ENCODE measurements at places on chromosomes 3 and 15.
A peak's percentile ranks its signal among the peaks of the same experiment; 100 is the strongest.

- no peak for DNase-seq
Measured at GRCh38 chr3:121295452-121295851, 250.3 kb downstream of the POLQ start.

- DNase-seq: no peak
Measured at GRCh38 chr15:20344601-20345400, 196.8 kb downstream of the GOLGA6L6 start.

GRCh38 chr3:161731968-161732367 is 235.4 kb downstream of the OTOL1 start:
- no peak for DNase-seq

DNA sequence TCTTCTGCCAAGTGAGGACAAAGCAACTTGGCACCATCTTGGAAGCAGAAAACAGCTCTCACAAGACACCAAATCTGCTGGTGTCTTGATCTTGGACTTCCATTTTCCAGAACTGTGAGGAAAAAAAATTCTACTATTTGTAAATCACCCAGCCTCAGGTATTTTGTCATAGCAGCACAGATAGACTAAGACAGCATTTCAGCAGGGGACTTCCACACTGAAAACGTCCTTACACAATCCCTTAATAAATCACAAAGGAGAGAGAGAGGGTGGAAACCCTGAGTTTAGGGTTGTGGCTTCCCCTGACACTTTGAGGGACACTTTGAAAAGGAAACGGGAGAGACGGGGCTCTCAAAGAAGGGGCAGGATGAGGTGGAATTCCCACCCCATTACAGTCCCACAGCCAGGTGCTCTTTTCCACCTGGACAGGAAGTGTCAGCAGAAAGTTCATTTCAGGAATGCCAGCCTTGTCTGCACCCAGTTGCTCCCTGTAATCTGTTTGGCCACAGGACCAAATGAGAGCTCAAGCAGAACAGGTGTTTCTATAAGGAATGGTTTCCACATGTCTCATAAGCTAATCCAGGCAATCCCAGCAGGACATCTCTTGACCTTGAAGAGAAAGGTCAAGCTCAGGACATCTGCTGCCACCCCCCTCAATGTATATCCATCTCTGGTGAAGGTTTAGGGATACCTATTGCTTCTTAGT is 51.3 kb downstream of the MYLK start:
- DNase-seq: no peak

DNA sequence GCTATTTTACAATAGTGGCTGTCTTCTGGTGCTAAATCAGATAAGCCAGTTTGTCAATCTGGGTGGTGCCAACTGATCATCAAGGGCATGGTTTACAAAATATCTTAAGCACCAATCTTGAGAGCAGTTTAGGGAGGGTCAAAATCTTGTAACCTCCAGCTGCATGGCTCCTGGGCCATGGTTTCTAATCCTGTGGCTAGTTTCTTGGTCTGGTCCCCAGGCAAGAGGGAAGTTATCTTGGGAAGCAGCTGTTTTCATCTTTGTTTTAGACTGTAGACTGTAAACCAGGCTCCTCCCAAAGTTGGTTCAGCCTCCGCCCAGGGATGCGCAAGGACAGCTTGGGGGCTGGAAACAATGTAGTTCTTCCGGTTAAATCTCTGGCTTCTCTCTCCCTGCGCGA is 166.8 kb downstream of the IL1RAP start:
- no peak for DNase-seq

DNA sequence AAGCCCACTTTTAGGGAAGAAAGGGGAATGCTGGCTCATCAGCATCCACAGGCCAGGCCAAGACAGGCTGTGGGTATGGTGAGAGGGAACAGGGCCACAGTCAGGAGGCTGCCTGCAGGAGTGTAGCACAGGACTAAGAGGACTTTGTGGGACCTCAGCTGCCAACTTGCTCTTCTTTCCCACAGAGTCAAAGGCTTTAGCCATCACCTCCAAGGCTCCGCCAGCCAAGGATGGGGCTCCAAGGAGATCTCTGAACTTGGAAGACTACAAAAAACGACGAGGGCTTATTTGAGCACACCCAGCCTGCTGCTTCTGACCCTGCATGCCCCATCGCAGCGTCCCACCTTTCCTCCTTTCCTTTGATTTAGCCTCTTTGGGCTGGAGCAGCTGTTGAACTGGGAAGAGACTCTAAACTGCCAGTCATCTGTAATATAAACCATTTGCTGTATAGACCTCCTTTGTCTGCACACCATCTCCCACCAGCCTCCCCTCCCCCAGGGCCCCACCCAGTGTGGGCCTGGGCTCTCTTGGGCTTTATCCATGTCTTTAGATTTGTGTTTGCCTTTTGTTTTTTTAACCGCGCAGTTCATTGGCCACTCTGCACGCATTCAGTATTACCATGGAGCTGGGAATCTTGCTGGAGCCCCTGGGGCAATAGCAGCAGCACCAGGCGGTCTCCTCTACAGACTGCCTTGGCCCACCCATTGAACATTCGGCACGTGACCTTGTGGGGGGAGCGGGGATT is 13.1 kb upstream of the ITPKA start:
- no peak for DNase-seq

DNA sequence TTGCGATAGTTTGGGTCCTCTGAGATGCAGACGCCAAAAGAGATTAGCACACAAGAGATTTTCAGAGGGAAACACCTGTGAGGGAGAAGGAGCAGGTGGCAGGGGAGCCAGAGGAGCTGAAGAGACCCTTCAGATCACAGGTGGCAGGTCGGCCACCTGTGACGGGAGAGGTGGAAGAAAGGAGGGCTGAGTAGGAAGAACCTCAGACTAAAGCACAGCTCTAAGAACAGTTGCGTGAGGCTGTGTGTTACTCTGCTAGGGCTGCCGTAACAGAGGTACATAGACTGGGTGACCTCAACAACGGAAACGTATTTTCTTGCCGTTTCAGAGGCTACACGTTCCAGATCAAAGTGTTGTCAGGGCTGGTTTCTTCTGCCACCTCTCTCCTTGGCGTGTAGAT is 38.5 kb downstream of the C2CD4A start:
- DNase-seq: no peak

- peak; percentile 22 for DNase-seq
Measured at GRCh38 chr3:119497820-119498185, 544 bp upstream of the TIMMDC1 start.

DNA sequence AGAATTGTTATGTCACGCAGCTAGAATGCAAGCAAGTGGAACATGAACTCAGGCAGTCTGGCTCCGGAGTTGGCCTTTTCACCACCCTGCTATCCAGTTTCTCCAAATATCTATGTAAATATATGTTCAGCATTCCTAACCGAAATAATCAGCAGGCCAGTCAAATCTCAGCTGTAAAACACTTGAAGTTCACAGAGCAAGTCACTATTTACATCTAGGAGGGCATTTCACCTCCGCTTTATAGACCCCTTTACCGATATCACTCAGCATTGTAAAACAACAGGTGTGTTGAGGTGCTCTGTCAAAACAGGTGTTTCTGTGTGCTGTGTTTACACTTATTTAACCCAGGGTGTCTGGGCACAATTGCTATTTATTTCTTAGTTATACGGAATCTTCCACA is 12.2 kb upstream of the HES1 start:
- DNase-seq: no peak

DNA sequence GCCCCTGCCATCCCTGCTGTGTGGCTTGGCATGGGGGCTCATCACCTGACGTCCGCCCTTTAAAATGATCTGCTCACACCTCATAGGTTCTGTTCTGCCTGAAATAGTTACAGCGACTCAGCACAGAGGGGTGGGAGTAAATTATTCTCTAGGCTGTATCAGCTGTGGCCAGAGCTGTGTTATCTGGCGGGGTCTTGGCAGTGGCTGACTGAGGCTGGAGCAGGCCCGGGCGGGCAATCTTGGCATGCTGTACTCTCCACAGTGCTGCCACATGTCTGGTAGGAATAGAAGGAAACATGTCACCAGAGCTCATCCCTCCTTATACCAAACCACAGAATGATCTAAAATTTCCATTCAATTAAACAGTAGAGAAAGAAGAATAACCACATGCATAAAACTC is 499.9 kb upstream of the LMCD1 start:
- no peak for DNase-seq

GRCh38 chr3:192352142-192352541 is 375.2 kb downstream of the FGF12 start:
- DNase-seq: no peak

DNA sequence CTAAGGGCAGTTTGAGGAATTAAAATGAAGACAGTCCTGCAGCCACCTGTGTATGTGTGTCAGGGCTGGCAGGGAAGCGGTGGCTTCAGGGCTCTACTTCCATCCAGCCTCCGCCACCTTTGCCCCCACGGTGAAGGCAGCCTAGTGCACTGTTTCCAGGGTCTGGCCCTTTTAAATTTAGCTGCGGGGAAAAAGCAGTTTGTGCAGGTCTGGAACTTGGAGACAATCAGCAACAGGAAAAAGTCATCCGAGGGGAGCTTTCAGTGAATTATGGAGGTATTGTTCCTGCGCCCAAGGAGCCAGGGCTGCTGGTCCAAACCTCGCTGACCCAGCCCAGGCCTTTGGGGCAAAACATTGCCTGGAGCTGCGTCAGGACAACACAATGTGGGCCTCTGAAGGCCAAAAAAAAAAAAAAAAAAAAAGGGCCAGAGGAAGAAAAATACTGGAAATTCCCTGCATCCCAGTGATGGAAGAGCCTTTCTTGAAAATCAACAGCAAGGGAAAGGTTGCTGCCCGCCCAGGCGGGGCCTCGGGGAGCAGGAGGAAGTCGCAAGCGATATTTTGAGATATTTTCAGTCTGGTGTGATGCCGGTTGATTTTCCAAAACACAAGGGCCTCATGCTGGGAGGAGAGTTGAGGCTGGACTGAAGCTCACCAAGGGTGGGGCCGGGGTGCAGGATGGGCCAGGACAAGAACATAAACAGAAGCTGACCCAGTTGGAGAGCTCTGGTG is 25.5 kb upstream of the FGD5 start:
- no peak for DNase-seq

DNA sequence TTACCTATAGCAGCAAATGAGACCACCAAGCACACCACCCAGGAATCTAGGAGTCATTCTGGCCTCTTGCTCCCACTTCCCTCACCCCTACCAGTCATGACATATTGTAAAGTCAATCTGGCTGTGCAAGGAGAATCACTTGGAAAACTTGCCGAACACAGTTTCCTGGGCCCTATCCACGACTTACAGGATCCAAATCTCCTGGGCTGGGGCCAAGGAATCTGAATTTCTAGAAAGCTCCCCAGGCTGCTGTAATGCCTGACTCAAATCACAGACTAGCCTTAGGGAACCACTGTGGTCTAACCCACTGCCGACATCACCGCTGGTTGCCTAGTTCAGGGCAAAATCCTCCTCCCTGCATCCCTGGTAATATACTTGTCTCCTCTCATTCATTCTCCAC is 4.2 kb upstream of the CRABP1 start:
- DNase-seq: no peak

GRCh38 chr3:73270839-73271483 is 209.5 kb downstream of the EBLN2 start:
- DNase-seq: no peak

DNA sequence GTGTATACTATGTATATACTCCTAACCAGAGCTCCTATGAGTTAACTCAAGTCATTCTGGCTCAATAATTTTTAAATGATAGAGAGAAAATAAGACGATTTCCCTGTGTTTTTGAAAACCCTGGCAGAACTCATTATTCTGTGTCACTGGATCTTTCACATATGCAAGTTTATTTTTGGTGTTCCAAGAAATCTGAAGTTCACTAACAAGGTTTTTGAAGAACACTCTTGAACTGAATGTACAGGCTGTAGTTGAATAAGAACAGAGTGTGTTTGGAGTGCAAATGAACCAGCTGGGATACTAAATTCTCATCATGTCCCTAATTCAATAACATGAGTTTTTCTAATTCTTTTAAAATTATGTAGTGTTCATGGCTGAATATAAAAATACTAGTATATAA is 466.9 kb upstream of the SUCLG2 start:
- no peak for DNase-seq

- DNase-seq: no peak
Measured at GRCh38 chr3:50237754-50238548, 1.9 kb downstream of the GNAI2 start.

DNA sequence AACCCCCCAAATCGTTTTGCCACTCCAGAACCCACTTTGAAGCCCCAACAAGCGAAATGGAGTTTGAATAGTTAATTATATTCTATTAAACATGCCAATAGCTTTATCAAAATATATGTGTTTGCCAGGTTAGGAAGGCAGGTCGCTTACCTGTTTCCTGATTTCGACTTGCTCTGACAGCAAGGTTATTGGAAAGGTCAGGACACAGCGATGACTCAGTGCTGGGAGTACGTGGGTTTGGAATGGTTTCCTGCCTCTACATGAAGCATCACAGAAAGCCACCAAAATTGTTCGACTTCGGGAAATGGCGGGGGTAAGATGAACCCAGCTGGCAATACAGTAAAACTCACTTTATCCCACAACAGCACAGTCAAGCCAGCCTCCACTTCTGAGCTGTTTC is 135.6 kb upstream of the ABI3BP start:
- no peak for DNase-seq

GRCh38 chr3:188166441-188166840 is 12.5 kb downstream of the LPP start:
- no peak for DNase-seq

- DNase-seq: no peak
Measured at GRCh38 chr3:23915537-23916108, 1.2 kb downstream of the NKIRAS1 start.

DNA sequence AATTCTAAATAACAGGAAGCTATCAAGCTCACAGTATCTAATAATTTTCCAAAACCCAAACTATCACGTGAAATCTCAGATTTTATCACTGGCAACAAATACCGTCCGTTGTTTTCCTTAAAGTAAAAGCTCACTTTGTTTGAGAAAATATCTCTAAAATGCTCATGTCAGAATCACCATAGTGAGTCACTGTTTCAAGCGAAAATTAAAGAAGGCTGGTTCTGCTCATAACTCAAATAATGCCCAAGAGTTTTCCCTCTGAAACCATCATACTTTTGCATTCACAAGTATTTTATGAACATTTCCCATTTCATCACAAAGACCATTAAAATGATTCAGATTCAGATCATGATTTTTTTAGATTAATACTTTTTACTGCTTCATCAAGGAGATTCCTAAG is 50.6 kb downstream of the TBL1XR1 start:
- DNase-seq: no peak

DNA sequence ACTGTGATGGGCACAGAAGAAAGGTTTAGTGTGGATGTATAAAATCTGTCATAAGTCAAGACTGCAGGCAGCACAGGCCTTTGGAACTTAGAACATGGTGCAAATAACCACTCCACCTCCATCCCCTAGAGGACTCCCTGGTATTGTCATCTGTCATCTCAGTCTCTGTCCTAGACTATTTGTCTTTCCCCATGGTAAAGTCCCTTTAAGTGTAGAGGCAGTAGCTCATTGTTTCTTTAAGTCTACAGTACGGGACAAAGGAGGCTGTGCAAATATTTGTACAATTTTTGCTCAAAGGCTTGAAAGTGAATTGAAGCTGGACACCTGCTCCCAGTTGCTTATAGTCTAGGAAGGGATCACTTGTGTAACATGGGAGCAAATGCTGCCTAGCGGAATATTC is 3.2 kb upstream of the PXYLP1 start:
- DNase-seq: no peak

GRCh38 chr3:196995646-196996355 is 27.2 kb upstream of the PIGZ start:
- DNase-seq: no peak

- DNase-seq: no peak
Measured at GRCh38 chr3:16173283-16174025, 1.0 kb upstream of the GALNT15 start.
